ENCODE measurements at places on chromosomes 7 and 10. TPM values are rescaled to one million over a fixed set of nuclear protein-coding genes. Genes with fewer than 3 reads are reported as not detected.

- no peaks in the 10 kb centered on the region for H3K27me3 ChIP-seq
- H3K4me1 ChIP-seq = no peaks in the 10 kb centered on the region
- H3K27ac ChIP-seq = no peak overlapping the region
- H3K36me3 ChIP-seq = no peaks in the 10 kb centered on the region
Measured at GRCh38 chr7:85600395-85600794, 413.5 kb upstream of the SEMA3D start.

DNA sequence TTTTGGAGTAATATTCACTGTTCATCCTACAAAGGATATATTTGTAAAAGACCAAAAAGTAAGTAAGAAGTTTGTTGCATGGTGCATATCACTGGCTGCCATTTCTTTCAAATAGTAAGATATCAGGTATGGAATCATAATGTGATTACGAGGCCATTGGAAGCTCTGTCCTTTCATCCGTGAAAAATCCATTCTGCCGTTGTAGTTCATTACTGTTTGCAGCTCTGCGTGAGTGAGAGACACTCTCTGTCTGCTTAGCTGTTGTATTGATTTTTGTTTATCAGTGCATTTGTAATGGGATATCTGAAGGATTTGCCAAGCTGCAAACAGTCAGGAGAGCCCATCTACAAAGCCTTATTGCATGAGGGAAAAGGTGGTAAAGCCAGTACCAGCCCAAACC lies 44.1 kb upstream of the SLC39A12 start:
- no peaks in the 10 kb centered on the region for H3K36me3 ChIP-seq
- no peak for DNase-seq
- no peak overlapping the region for H3K4me3 ChIP-seq

SPAM1 gene
- total RNA-seq = not detected

TMEM60 gene
- 11.8 TPM for total RNA-seq

ZNF92 gene
- 2.1 TPM for total RNA-seq

- H3K4me1 ChIP-seq = no peaks in the 10 kb centered on the region
- H3K27me3 ChIP-seq = peaks cover 10% of the 10 kb centered on the region
- peak overlapping the region; percentile 67 for H3K27ac ChIP-seq
- DNase-seq = peak; percentile 67
- no peak overlapping the region for H3K4me3 ChIP-seq
Measured at GRCh38 chr7:2523941-2524807, 4.6 kb downstream of the LFNG start.

GRCh38 chr7:42639930-42640329 lies 271.9 kb downstream of the C7orf25 start:
- no peak for DNase-seq
- no peaks in the 10 kb centered on the region for H3K4me1 ChIP-seq
- H3K27me3 ChIP-seq = no peaks in the 10 kb centered on the region

- no peaks in the 10 kb centered on the region for H3K4me1 ChIP-seq
- H3K27me3 ChIP-seq = no peaks in the 10 kb centered on the region
- H3K4me3 ChIP-seq = no peak overlapping the region
- DNase-seq = no peak
- H3K27ac ChIP-seq = no peak overlapping the region
Measured at GRCh38 chr7:113431406-113431805, 313.1 kb upstream of the SMIM30 start.

DNA sequence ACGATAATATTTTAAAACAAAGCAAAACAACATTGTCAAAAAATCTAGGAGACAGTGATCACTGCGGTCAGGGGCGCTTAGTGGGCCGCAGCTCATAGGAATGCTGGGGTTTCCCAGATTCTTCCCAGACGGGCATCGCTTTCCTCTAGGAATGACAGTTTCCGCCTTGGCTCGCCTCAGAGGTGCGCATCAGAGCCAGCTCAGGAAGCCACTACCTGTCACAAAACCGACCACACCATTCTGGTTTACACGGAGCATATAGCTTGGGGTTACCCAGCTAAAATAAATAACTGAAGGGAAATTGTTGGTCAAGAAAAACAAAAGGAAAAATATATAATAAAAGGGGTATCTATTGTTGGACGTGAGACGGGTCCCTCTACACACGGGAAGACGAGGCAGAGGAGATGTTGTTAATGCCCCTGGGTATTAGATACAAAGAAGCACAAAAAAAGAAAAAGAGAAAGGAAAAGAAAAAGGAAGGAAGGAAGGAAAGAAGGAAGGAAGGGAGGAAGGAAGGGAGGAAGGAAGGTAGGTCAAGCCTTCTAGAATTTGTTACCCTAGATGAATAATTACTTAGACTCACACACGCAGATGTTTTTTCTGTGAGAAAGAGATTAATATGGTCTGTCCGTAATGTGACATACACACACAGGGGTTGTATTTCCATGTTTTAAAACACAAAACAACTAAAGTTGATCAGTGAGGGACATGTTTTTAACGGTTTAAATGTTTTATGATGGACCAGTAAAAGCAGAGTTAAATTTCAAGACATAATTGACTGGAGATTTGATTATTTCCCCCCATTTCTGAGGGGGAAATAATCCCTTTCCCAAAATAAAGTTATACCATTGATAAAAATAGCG lies 292.4 kb upstream of the NFE2L3 start:
- no peak for DNase-seq
- no peaks in the 10 kb centered on the region for H3K4me1 ChIP-seq
- H3K27ac ChIP-seq = no peak overlapping the region
- no peak overlapping the region for H3K4me3 ChIP-seq
- H3K36me3 ChIP-seq = no peaks in the 10 kb centered on the region
- H3K27me3 ChIP-seq = peaks cover 21% of the 10 kb centered on the region

All from uterus (tissue), 4 donors.